ENCODE measurements at places on chromosomes 2 and 18.
A peak's percentile ranks its signal among the peaks of the same experiment; 100 is the strongest.

- no peak for DNase-seq
Observed at GRCh38 chr2:71534201-71534600, 80.8 kb downstream of the DYSF start.

GRCh38 chr2:44335806-44336538 lies 25.3 kb downstream of the PREPL start:
- DNase-seq = no peak

GRCh38 chr2:94980406-94980805 lies 45.1 kb upstream of the MAL start:
- no peak for DNase-seq

GRCh38 chr18:58805467-58806187 lies 59.0 kb upstream of the ZNF532 start:
- DNase-seq = no peak

GRCh38 chr2:189545418-189545817 lies 35.2 kb downstream of the SLC40A1 start:
- DNase-seq = no peak

GRCh38 chr2:8956774-8957173 lies 46.7 kb downstream of the MBOAT2 start:
- no peak for DNase-seq

- no peak for DNase-seq
Observed at GRCh38 chr2:12448846-12449505, 267.8 kb upstream of the TRIB2 start.

DNA sequence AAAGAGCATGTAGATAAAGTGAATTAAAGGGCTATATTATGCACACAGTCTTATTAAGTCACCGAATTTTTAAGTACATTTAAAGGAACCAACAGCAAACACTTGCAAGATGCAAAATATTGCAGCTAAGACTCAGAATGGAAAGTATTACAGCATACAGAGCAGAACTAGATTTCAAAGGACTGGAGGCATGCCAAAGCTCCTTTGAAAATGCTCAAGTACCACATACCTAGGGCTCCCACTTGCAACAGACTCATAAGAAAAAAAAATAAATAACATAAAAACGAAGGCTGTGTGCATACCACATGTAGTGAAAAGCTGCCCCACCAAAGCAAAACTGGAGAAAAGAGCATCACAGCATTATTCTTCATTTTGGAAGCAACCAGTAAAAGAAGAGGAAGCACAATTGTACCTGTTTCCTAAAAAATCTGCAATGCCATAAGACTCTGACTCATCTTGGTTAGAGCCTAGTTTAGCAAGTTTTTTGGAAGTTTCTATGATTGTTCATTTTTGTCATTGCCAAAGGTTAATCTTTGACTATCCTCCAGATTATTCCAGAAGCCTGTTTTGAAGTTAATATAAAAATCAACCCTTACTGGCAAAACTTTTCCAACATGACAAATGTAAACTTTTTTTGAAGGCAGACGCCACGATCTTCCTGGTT lies 306.0 kb upstream of the COL3A1 start:
- peak; percentile 35 for DNase-seq

GRCh38 chr2:26853751-26854150 lies 5.8 kb downstream of the DPYSL5 start:
- no peak for DNase-seq

- DNase-seq = no peak
Observed at GRCh38 chr2:45441571-45441970, 169.5 kb downstream of the SRBD1 start.

DNA sequence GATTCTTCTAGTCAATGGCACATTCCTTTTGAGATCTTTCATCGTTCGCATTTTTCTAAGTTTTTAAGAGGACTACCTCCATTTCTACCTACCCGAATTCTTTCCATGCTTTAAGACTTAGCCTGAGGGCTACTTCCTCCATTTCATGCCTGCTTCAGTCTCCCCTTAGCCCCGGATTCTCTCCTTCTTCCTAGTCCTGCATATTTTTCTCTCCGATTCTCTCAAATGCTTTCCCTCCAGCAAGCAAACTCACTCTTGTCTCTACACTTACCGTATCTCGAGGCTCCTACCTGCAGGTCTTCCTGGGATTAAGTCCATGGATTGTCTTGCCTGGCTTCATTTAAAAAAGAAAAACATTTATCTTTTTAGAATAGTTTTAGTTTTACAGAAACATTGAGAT lies 354.4 kb downstream of the MYCN start:
- no peak for DNase-seq

- no peak for DNase-seq
Observed at GRCh38 chr2:66191311-66191710, 243.6 kb upstream of the MEIS1 start.

DNA sequence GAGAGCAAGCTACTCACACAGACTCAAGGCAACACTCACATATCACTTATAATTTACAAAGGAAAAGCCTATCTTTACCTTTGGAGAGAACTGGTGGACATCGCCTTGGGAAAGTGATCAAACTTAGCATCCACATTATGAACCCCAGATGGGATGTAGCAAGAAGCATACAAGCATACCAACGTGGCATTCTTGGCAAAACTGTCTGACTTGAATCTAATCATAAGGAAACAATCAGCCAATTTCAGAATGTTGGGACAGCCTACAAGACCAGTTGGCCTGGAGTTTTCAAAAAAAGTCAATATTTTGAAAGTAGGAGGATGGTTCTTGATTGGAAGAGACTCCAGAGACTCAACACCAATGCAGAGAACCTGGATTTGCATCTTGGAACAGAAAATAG lies 79.1 kb upstream of the PMAIP1 start:
- DNase-seq = no peak

DNA sequence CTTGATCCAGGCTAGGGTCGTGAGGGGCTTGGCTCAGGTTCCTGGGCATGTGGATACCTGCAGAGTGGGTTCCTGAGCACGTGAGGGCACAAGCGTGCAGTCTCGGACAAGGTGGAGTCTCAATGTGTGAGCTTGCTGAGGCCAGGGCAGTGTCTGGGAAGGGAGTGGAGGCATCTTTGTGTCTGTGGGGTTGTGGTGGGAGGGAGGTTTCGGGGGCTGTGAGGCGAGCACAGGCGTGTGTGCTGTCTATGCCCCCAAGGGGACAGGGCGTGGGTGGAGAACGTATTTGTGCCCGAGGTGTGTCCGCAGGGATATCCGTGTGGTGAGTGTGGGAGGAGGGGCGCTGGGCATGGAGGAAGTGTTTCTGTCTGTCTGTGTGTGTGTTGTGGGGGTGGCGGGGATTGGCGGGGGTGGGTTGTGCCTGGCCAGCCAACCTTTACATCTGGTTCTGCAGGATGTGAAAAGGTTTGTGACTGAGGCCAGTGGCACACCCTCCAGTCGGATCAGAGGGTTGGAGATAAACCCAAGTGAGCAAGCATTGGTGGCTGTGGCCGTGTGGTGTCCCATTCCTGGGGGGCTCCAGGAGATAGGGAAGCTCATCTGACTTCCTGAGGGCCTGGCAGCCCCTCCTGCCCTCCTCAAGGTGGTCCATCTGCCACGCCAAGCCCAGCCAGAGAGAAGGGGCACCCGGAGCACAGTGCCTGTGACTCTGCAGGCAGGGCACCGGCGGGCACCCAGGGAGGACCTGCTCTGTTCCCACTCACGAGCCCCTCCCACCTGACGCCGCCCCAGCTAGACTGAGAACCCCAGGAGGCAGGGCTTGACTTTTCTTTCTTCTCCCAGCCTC lies 57.1 kb downstream of the ZFP36L2 start:
- DNase-seq = no peak

GRCh38 chr18:33212363-33212762 lies 228.2 kb downstream of the CCDC178 start:
- DNase-seq = no peak

DNA sequence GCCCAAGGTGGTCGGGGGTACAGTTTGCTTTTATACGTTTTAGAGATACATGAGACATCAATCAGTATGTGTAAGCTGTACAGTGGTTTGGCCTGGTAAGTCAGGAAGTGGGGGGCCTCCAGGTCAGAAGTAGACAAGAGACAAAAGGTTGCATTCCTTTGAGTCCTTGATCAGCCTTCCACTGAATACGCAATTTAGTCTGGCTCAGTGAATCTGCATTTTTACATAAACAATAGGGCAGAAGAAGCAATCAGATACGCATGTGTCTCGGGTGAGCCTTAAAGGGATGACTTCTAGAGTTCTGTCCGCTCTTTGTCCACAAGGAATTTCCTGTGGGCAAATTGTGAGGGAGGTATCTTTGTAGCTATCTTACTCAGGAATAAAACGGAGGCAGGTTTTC lies 87.2 kb downstream of the SOWAHC start:
- DNase-seq = no peak

- DNase-seq = no peak
Observed at GRCh38 chr2:101870444-101870843, 121.3 kb upstream of the IL1R2 start.

- DNase-seq = no peak
Observed at GRCh38 chr2:218003981-218004419, 1.2 kb upstream of the TNS1 start.

GRCh38 chr2:1052771-1053191 lies 102.1 kb downstream of the SNTG2 start:
- no peak for DNase-seq

DNA sequence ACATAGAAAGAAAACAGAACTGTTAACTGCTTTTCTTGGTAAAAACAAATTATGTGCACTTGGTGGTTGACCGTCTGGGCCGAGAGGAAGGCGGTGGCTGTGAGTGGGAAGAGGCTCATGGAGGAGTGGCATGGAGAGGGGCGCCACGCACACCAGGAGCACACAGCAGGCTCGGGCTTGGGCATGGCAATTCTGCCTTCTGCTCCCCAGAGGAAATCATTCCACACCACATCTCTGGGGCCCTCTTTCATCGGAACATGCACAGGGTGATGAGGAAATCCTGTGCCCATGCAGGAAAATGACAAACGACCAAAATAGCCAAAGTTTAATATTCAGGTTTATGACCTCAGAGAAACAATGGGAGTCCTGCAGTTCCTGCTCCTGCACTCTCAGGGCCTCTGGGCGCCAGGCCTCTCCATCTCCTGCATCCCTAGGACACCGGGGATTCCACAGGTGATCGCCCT lies 26.4 kb downstream of the WDFY1 start:
- DNase-seq = no peak

GRCh38 chr2:196143730-196144131 lies 27.6 kb downstream of the STK17B start:
- no peak for DNase-seq

DNA sequence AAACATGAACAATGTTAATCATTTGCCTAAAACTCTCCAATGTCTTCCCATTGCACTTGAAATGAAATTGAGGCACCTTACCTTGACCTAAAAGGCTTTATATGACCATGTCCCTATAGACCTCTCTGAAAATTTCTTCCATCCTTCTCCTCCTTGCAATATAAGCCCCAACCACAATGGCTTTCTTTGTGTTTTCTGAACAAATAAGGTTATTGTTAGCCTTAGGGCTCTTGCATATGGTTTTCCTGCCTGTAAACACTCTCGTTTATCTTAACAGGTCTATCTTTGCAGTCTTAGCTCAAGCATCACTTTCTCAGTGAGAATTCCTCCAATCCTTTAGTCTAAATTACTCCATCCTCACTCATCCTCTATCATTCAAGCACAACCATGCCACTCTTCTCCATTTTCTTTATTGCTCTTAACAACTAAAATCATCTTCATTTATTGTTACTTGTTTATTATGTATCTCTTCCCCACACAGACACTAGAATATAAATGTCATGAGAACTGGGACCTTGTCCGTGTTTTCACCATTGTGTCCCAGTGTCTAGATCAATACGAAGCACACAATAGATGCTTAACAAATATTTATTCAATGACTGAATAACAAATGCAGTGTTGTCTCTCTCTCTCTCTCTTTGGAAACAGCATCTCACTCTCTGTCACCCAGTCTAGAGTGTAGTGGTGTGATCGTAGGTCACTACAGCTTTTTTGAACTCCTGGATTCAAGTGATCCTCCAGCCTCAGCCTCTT lies 129.3 kb downstream of the RDH14 start:
- no peak for DNase-seq

GRCh38 chr2:189580241-189580651 lies 340 bp downstream of the SLC40A1 start:
- DNase-seq = no peak

- DNase-seq = no peak
Observed at GRCh38 chr2:132606649-132607048, 63.4 kb downstream of the LYPD1 start.
